SJCRH30 (cell line): ENCODE measurements at places on chromosomes 12 and 14.
A peak's percentile ranks its signal among the peaks of the same experiment; 100 is the strongest.

DNA sequence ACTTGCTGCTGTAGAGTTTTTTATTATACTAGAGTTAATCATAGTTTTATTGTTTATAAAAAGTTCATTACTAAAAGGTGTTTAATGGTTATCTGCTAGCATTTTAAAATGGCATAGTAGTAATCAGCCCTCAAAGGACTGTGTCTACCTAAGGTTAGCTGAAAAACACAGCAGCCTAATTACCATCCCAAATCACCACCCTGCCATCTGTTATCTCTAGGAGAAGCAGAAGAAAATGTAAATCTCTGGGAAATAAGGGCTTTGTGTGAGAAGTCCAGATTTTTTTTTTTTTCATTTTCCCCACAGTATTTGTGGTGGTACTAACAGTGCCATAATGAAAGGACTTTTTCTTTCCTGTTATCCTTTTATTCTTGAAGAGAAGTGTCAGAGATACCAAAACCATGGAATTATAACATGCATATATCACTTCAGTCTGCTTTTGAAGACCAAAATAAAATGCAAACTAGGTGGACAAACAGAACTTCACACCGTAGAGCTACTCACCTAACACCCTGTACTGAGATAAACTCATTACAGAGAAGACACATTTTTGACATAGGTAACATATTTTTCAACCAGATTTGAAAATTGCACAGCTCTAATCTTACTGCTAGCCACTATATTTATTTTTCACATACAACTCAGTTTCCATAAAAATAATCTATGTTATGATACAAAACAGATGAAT is 876.2 kb downstream of the C12orf50 start:
- no peak for DNase-seq

DNA sequence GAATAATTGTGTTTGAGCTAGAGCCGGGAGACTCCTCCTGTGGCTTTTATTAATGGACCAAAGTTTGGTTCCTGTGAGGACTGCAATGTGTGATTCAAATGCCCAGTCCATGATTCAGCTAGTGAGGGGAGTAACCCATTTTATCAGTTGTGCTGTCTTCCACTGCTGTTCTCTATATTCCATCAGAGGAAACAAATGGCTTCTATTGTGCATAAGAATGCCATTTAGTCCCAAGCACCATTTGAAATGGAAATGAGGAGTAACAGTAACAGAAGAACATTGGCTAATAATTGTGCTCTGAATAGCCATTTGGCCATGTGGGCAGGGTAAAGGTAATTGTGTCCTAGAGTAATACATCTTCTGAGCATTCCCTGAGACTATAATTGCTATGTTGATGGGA is 642.7 kb downstream of the DIO2 start:
- no peak for DNase-seq

GRCh38 chr14:58541633-58542022 is 96.1 kb upstream of the DACT1 start:
- DNase-seq: no peak

DNA sequence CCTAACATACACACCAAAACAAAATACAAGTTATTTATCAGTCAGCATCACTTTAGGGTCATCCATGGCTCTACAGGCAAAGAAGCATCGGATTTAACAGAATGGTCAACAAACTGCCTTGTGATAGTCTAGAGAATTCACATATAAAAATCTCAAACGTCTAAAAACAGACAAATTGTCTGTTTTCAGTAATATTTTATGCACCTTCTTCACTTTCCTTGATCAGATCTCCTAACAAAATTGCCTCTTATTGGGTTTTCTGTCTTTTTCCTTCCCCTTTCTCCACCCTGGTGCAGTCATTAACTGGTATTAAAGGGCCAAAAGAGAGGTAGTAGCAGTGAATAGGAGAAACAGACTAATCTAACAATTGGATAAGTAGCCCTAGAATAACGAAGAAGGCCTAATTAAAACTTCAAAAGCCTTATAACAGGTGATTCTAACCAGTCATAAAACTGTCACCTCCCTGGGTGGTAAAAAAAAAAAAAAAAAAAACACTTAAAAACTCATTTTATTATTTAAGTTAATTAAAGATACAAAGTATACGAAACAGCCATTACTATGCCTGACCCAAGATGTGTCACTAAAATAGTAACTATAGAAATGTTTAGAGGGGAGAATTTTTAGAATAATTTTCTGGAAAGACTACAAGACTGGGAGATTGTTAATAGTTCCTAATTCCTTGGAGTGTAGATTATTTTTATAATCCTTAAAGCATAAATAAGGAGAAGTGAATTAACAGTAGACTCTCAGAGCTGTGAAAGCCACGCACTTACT is 1.5 kb downstream of the KIF21A start:
- DNase-seq: no peak

DNA sequence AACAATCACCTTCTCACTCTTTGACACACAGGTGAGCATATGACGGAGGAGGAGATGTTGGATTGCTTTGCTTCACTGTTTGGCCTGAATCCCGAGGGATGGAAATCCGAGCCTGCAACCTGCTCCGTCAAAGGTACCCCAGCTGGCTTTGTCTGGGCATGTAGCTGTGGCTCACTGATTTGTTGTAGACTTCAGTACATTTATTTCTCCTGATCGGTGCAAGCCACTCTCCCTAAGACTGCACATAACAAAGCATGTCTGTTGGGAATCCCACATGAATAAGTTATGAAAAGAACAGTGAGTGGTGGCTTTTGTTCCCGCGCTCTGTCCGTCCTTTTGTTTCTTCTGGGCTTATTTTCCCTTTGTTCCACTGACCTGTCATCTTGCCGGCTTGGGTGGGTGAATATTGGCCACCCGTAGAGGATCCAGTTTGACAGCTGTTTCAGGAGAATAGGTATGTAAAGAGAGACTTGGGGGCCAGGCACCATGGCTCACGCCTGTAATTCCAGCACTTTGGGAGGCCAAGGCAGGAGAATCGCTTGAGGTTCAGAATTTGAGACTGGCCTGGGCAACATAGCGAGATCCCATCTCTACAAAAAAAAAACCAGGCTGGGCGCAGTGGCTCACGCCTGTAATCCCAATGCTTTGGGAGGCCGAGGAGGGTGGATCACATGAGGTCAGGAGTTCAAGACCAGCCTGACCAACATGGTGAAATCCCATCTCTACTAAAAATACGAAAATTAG is 20.0 kb upstream of the BCL7A start:
- DNase-seq: peak; percentile 29

- no peak for DNase-seq
These were observed 1.9 kb downstream of the PTPN21 start for GRCh38 chr14:88552876-88553275.

DNA sequence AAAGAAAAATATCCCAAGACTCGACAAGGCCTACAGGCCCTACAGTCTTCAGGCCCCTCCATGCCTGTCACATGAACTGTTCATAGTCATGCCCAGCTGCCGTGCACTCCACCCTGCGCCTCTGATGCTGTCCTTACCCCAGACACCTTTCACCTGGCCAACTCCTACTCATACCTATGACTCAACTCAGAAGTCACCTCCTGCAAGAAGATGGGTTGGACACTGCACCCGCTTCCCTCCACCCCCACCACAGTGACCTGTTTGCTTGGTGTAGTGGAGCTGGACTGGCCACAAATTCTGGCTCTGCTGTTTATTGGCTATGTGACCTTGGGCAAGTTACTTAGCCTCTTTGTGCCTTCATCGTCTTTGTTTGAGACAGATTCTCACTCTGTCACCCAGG is 56.2 kb downstream of the PHETA1 start:
- no peak for DNase-seq

DNA sequence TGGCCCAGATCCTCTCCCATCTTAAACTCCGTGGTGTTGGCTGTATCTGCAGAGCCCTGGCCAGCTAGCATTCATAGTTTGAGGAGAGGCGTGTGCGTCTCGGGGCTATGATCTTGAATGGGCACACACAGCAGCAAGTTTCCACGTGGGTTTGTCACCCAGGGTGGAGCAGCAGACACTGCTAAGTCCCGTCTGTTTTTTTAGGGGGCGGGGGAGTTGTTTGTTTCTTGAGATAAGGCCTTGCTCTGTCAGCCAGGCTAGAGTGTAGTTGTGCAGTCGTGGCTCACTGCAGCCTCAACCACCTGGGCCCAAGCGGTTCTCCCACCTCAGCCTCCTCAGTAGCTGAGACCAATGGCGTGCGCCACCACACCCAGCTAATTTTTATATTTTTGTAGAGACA is 20.1 kb upstream of the TEX22 start:
- no peak for DNase-seq

DNA sequence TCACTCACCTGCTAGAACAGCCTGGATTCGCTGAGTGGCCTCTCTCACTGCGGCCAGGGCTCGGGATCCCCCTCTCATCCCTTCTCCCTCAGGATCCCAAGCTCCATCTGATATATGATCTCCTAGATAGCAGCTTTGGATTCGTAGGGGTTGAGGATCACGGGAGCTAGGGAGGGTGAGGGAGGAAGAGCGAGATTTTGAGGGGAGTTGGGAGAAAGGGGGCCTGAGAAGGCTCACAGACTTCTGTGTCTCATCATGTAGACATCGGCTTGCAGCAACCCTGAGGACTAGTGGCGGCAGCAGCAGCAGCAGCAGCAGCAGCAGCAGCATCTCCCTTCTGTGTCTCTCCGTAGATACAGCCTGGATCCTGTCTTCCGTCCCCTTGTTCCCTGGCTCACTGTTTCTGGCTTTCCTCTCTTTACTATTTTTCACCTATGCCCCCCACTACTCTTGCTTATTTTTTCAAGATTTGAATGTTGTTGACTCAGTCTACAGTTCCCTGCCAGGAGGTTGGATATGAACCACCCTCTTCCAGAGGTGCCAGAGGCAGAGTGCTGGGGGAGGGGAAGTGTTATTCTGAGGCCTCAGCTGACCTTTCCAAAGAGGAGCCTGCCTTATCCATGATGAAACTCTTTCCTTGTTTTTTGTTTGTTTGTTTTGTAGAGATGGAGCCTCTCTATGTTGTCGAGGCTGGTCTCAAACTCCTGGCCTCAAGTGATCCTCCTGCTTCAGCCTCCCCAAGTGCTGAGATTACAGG is at the start of gene CIROP:
TSS of gene CIROP (minus strand) at position 399 of the 757 bp plus-strand sequence. CDS start at position 330, 69 bp downstream.
- DNase-seq: no peak

DNA sequence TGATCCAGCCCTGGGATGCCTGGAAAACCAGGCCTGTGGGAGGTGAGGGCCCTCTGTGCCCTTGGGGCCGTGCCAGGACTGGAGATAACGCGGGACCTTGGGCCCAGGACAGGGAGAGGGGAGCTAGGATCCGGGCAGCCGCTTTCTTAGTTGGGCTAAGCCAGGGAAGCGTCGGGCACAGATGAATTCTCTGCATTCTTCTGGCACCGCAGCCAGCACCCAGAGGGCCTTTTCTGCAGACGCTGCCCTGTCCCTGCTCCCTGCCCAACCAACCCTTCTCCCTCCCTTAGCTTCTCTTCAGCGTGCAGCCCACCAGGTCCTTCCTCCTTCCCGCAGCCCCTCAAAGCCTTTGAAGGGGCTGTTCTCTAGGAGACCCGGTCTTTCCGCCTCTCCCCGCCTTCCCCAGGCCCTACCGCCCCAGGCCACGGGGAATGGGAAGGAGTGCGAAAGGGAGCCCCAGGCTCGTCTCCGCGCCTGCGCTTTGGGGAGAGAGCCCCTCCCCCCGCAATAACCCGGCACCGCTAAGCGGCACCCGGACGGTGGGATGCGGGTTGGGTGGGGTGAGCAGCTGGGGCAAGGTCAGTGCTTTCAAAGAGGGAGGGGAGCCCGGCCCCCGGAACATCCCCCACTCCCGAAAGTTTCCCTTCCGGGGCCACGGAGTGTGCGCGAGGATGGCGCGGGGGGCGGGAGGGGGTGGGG is 663 bp downstream of the NCKAP5L start:
- DNase-seq: peak; percentile 92

DNA sequence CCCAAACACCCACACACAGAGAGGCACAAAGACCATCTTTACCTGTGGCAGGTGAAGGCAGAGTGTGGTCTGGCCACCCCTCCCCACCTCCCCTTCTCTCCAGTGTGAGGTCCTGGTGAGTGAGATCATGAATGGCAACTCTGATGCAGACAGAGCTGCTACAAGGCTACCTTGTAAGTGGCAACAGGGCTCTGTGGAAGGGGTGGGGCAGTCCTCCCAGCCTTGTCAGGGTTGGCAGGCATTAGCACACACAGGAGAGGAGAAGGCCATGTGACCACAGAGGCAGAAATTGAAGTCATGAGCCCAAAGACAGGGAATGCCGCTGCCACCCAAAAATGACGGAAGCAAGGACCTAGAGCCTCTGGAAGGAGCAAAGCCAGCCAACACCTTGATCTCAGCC is 30.7 kb downstream of the VWF start:
- no peak for DNase-seq

- DNase-seq: no peak
These were observed 38.3 kb downstream of the LRCOL1 start for GRCh38 chr12:132572106-132572505.

GRCh38 chr14:64767215-64767964 is 63.2 kb downstream of the PLEKHG3 start:
- no peak for DNase-seq

- no peak for DNase-seq
These were observed 35.8 kb downstream of the DDX51 start for GRCh38 chr12:132108211-132108832.

DNA sequence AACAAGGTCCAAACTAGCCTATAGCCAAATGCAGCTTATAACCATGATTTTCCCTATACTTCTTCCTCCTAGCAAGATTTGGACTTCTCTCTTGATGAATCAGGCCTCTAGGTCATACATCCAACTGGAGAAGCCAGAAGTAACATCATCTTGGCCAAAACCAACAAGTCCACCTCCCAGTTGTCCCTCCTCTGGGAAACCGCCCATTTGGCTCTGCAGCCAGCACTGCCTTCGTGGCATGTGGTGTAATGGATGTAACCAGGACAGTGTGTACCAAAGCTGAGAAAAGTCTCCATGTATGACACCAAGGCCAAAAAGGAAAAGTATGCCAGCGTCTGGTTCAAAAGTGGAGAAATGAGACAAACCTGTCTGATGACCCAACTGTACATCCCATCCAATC is 59.3 kb upstream of the VASH1 start:
- no peak for DNase-seq

DNA sequence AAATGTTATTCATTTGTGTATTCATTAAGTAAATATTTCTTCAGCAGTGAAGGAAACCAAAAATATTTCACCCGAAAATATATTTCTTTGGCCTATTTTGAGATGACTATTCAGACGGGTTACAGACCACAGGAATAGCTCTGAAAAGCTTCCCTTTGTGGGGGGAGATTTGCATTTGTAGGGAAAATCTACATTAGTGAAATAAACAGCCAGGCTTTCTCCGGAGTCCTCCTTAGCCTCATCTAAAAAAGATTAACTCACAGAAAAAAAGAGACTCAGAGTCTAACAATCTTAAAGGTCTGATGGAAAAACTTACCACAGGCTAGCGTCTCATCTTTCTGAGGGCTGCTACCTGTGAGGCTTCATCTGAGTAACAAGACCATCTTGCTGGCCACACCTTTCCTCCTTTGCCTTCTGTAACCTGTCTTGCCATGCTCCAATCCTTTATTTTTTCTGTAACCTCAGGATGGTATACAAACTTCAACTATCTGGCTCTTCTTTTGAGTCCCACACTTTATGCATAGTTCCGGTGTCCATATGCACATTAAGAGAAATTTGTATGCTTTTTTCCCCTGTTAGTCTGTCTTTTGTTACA is 100.7 kb downstream of the CNTN1 start:
- DNase-seq: no peak

DNA sequence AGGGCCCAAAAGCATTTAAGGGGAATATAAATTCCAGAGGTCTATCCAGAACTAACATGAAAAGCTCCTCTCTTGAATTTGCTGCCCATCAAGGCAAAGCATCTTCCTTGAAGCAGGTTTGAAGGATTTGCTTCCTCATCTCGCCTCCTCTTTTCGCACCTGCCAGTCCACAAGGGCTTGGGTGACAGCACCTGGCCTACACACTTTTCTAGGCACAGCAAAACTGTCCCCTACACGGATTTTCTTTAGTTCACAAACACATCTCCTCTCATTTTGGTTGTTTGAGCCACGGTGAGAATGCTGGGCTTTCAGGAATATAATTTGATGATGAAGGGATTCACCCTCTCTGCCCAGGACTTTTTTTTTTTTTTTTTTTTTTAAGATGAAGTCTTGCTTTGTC is 36.9 kb upstream of the ATP23 start:
- DNase-seq: no peak
